Stimulated activated effector memory CD8-positive, alpha-beta T cell treated with anti-CD3 and anti-CD28 coated beads, Interleukin-12 subunit alpha, Interleukin-12 subunit beta, amount 100 ng/mL, for 72 hours (primary cell): ENCODE measurements at places on chromosomes 12 and 14.

GRCh38 chr12:104656383-104656782 is 199.6 kb downstream of the CHST11 start:
- DNase-seq, result no peak

GRCh38 chr14:105887692-105888091 is 361.3 kb downstream of the TMEM121 start:
- no peak for DNase-seq

GRCh38 chr12:23169696-23170013 is 544.7 kb downstream of the ETNK1 start:
- DNase-seq, result no peak

- DNase-seq, result no peak
Observed at GRCh38 chr14:21070083-21070609, at the start of gene ARHGEF40. Gene ARHGEF40, plus strand, starts transcription at chr14:21070304. Its CDS starts 93 bp downstream, at chr14:21070397.

- no peak for DNase-seq
Observed at GRCh38 chr12:65965358-65965757, 141.1 kb downstream of the HMGA2 start.

GRCh38 chr12:56644654-56645053 is 1.1 kb downstream of the ATP5F1B start:
- no peak for DNase-seq

DNA sequence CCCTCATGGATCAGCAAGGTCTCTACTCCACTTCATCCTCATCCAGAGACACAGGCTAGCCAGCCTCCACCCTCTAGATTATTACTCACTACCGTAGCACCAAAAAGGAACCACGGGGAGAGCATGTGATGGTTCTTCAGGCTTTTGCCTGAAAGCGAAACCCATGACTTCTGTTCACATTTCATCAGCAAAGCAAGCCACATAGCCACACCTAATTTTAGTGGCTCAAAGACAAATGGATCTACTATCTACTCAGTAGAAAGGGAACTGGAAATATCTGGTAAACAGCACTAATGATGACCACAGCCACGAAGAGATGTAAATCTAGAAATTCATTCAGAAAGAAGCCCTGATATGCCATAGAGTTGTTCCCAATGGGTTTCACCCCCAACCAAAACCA is 51.4 kb downstream of the VCPKMT start:
- DNase-seq, result peak; percentile 30

DNA sequence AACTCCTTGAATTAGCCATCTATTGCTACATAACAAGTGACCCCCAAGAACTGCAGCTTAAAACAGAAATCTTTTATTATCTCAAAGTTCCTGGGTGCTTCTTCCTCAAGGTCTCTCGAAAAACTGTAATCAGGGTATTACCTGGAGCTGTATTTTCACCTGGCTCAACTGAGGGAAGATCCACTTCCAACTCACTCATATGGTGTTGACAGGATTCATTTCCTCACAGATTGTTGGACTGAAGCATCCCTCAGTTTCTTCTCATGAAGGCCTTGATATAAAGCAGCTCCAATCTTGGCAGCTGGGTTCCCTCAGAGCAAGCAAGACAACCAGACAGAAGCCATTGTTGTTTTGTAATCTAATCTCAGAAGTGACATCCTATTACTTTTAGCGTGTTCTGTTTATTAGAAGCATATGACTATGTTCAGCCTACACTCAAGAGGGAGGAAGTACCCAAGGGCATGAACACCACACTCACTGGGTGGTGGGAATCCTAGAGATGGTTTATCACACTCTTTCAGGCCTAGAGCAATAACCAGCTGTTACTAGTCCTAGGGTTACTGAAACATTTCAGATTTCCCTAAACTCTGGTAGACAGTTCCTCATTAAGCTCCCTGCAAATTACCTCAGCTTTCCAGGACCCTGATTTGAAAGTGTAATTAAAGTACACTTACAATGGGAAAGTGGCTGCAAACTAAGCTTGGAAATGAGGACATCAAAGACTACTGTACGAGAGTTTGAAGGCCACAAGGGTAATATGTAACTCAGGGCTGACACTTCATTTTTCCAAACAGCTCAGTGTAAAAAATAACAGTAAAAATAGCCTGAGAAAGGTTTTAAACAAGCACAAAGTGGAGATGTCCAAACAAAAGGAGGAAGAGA is 222.2 kb downstream of the SEC23A start:
- no peak for DNase-seq

- DNase-seq, result no peak
Observed at GRCh38 chr12:49346659-49347310, at the start of gene DNAJC22. Gene DNAJC22, plus strand, starts transcription at chr12:49346888. Its CDS starts 1,985 bp downstream, at chr12:49348873.

DNA sequence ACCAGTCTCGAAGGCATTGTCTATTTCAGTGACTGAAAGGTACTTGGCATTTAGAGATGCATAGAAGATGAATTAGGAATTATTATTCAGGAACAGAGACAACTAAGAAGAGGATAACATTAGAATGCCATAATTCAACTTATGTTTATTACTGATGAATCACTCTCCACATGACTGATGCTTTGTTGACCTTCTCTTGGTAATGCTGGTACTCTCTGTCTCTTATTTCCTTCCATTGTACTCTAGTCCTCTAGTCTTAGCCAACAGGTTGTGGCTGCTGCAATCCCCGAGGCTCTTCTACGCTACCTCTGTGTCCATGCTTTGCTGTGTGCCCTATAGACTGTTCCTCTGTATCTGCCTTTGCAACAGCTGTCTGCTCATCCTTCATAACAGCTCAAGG is 652.9 kb downstream of the NRXN3 start:
- DNase-seq, result no peak

DNA sequence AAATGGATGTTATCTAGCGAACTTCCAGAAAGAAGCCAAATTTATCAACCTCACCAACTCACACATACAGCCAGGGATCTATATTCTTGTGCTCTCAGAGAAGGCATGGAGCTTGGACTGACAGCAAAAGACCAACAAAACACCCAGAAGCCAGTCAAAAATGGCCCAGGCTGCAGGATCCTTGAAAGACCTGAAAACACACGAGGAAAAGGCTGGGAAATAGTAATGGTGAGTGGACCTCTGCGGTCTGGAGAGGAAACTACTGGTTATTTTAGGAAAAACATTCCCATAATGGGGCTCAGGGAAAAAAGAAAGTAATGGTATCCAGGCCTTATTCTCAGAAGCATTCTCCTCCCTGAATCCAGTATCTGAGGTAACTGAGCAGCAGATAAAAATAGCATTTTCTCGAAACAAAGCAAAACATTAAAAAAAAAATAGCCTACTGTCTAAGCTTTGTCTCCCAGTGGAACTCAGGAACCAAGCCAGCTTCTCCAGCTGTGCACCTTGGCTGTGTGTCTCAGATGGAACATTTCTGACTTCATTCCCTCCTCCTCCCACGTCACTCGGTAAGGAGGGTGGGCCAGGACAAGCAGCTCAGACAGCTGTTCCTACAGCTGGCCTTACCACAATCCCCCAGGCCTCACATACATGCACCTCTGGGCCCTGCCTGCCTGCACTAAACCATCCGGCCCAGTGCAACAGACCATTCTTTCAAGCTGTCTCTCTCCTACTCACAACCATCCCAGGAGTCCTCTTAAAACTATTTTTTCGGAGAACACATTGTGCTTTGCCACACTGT is 249.9 kb downstream of the DAD1 start:
- DNase-seq, result no peak

DNA sequence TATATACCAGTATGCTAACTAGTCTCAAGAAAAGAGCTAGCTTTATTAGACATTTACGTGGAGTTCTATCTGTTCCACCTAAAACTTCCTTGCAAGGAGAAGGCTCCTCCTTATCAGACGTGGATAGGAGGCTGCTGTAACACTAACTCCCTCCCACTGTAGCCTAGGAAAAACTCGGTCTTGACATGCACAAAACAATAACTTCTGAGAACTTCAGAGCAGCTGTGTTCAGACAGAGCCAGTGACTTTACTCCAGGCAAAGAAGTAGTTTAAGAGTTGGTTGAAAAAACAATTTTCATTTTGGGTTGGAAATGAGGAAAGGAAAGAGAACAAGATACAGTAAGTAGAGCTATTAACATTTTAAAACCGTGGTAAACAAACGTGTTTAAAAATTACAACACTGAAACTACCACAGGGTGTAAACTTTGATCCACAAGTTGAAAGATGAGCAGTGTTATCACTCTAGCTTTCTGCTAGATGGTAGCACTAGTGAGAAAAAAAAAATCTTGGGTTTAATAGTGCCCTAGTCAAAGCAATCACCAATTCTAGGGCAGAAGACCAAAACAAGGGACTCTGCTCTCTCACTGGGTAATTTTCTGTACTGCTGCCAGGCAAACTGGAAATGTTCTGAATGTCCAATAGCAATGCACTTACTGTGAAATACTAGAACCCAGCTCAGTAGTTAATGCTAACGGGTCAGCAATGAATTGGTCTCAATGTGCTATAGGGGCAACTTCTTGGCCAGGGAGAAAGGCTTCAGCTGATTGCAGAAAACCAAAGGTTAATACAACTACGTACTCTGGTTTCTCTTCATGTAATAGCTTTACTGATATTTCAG is 2.4 kb downstream of the ATF7 start:
- DNase-seq, result no peak

- no peak for DNase-seq
Observed at GRCh38 chr14:57069702-57070101, 199.0 kb downstream of the EXOC5 start.

DNA sequence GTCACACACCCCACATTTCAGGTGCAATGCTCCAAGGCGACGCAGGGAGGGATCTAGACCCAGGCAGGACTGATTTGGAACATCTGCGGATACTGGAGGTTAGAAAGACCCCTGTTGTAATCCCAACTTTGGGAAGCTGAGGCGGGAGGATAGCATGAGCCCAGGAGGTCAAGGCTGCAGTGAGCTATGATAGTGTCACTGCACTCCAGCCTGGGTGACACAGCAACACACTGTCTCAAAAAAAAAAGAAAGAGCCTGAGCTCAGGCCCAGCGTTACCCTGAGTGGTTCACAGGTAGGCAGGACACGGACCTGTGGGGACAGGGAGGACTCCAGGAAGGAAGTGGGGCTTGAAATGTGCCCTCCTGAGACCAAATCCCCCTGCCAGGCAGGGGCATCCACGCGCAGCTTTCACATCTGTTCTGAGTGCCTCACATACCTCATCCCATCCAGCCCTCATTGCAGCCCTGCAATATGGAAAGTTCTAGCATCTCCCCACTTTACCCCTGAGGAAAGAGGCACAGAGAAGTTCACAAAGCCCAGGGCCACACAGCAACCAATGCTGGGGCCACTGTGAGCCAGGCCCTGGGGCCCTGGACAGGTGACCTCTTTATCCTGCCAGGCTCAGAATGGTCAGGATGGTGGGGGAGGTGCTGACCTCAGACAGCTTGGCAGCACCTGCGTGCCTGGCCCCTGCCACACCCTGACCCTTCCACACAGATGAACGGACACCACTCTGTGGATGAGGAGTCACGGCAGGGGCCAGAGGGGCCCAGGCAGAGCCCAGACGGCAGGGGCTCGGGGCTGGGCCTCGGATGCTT is 34.1 kb downstream of the CCDC85C start:
- DNase-seq, result no peak

DNA sequence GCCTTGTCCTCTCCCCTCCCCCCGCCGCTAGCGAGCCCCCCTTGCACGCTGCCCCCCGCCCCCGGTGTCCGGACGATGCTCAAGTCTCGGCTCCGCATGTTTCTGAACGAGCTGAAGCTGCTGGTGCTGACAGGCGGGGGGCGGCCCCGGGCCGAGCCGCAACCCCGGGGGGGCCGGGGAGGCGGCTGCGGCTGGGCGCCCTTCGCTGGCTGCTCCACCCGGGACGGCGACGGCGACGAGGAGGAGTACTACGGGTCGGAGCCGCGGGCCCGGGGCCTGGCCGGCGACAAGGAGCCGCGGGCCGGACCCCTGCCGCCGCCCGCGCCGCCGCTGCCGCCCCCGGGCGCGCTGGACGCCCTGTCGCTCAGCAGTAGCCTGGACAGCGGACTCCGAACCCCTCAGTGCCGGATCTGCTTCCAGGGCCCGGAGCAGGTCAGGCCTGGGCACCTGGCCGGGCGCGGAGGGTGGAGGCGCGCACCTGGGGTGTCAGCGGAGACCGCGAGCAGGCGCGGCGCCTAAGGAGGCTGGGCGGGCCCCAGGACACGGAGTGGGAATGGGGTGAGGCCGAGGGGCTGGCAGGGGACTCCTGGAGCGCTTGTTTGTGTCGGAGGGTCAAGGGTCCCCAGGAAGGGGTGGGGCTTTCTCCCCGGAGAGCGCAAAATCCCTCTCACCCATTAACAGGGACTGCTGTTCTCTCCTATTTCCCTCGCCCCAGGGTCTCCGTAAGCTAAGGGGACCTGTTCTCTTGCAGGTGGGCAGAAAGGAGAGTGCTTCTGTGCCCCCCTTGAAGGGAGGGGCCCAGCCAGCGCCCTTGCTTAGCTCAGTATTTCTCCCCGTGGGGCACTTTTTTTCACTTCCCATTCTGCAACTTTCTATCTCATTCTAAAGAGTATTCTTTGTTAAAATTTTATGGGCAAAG is 810 bp downstream of the MARCHF9 start:
- peak; percentile 62 for DNase-seq

GRCh38 chr12:65570451-65571130 is 253.7 kb upstream of the HMGA2 start:
- DNase-seq, result no peak
